GM13976 (cell line): ENCODE measurements at places on chromosomes 5 and 9.

- no peak for DNase-seq
Measured at GRCh38 chr9:114413861-114414301, 26.1 kb upstream of the AKNA start.

- no peak for DNase-seq
Measured at GRCh38 chr9:36382484-36382883, 17.6 kb downstream of the RNF38 start.

GRCh38 chr9:40914772-40915659, 213.5 kb downstream of the FOXD4L6 start:
- no peak for DNase-seq

DNA sequence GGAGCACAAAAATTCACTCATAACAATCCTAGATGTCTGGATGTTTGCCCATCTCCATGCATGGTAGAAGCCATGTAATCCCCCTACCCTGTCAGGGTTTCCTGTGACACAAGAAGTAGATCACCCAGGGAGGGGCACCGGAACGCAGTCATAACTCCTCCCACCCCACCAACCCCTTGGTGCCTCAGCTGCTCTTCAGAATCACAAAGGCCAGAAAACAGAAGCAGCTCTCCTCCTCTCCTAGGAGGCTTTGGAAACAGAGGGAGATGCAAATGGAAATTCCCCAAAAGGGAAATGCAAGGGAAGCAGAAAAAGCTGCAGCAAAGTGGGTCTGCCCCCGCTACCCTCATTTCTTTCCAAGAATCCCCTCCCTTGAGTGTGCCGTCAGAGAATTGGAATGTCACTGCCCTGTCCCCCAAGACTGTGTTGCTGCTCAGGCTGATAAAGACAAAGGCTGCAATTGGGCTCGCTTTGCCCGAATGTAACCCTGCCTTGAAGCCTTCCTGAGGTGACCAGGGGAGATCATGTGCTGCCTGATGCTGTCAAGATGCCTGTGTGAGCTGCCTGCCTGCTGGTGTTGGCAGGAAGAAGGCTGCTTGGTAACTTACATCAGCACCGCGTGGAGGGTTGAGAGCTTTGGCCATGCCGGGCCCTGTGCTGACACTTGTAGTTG, 65.5 kb upstream of the ABCA1 start:
- DNase-seq, result no peak

- DNase-seq, result no peak
Measured at GRCh38 chr5:133047404-133047803, 4.4 kb upstream of the HSPA4 start.

GRCh38 chr5:56534102-56534829, 281.1 kb upstream of the MAP3K1 start:
- DNase-seq, result no peak

- no peak for DNase-seq
Measured at GRCh38 chr5:103120607-103121200, 603 bp downstream of the PPIP5K2 start.

DNA sequence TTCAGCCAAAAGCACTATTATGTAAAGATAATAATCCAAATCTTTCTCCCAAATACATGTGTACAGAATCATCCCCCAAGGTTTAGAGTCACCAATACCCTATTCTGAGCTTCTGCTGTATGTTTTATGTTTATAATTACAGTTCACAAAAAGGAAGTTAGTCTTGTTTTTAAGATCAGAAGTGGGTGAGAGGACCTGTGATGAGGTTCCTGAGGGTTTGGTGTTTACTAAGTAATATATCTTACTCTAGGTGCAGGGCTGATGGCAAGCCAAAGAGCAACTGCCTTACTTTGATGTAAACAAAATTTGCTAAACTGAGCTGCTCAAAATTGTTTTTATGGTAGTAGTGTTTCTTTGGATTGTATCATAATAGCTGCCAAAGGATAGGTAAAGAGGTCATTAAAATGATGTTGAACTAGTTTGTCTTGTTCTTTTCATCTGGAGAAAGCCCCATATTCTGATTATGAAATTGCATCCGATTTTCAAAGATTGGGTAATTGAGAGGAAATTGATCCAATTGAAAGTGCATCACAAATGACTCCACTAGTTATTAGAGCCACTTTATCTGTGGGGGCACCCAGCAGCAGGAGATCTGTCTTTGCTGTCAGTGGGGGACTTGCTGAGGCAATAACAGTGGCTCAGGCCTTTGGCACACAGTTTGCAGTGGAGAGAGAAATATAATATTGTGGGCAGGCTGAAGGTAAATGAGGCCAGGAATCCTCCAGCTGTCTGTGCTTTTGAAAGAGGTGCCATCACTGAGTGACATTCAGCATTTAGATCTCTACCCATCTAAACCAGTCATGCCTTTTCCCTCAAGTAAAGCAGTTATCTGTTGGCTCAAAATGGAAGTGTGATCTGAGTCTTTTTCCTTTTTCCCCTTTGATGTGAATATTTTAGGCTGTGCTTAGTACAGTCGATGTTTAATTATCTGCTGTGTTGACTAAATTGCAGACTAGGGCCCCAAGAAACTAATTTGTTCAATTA, 14.1 kb downstream of the TRIM32 start:
- no peak for DNase-seq

GRCh38 chr5:84715686-84716085, 331.0 kb upstream of the EDIL3 start:
- no peak for DNase-seq

GRCh38 chr5:139733698-139734538, 61.7 kb upstream of the PSD2 start:
- DNase-seq, result no peak

- DNase-seq, result no peak
Measured at GRCh38 chr9:5579881-5580280, 49.0 kb upstream of the RIC1 start.

- DNase-seq, result no peak
Measured at GRCh38 chr5:73322437-73323076, 126.0 kb downstream of the FOXD1 start.

DNA sequence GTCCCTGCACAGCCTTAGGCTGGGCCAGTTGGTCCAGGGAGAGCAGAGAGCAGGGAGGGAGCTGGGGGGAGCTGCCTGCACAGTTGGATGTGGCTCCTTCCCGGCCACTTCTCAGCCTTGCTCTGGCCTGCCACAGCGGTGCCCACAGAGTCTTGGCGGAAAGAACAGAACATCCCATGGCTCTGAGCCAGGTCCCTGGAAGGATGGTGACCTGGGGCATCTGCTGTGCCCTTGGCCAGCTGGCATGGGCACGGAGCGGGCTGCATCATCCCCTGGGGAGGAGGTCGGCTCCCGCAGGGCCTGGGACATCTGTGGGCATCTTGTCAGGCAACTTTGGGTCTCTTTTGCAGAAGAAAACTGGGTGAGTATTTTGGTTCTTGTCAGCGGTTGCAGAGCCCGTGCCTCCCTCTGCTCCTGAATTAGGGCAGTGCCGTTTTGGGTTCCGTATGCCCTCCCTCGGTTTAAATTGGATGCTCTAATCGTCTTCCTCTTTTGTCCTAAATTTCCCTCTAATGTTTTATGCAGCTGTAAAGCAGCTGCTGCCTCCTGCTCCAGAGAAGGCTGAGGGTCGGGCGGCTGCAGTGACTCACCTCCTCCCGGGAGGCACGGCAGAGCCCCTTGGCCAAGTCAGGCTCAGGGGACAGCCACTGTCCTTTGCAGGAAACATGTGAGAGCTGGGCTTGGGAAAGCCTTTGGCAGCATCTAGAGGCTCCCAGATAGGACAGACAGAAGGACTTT, 10.5 kb upstream of the NACC2 start:
- no peak for DNase-seq
